ENCODE measurements at places on chromosomes 7 and 10. TPM values are rescaled to one million over a fixed set of nuclear protein-coding genes. Genes with fewer than 3 reads are reported as not detected.

The CALHM3 gene
- total RNA-seq: not detected

The HABP2 gene
- not detected for total RNA-seq

The SSBP1 gene
- 246 TPM for total RNA-seq

The GRM3 gene
- not detected for total RNA-seq

The UFSP1 gene
- total RNA-seq: 4.8 TPM

The MMD2 gene
- not detected for total RNA-seq

The ARMH3 gene
- 6.1 TPM for total RNA-seq

The SSC4D gene
- 0.79 TPM for total RNA-seq

The VWA2 gene
- total RNA-seq: not detected

The SORCS1 gene
- total RNA-seq: not detected

The HKDC1 gene
- total RNA-seq: not detected

The TRIM73 gene
- total RNA-seq: 0.05 TPM

The AKR1E2 gene
- total RNA-seq: 6.8 TPM

The ANKRD61 gene
- 0.40 TPM for total RNA-seq

The SFTPA1 gene
- not detected for total RNA-seq

The SEPHS1 gene
- total RNA-seq: 43.7 TPM

The PNLIPRP3 gene
- total RNA-seq: not detected
